ENCODE measurements at places on chromosomes 3 and 15.

- ATAC-seq = no peak
Observed at GRCh38 chr3:77354958-77355357, 315.1 kb downstream of the ROBO2 start.

DNA sequence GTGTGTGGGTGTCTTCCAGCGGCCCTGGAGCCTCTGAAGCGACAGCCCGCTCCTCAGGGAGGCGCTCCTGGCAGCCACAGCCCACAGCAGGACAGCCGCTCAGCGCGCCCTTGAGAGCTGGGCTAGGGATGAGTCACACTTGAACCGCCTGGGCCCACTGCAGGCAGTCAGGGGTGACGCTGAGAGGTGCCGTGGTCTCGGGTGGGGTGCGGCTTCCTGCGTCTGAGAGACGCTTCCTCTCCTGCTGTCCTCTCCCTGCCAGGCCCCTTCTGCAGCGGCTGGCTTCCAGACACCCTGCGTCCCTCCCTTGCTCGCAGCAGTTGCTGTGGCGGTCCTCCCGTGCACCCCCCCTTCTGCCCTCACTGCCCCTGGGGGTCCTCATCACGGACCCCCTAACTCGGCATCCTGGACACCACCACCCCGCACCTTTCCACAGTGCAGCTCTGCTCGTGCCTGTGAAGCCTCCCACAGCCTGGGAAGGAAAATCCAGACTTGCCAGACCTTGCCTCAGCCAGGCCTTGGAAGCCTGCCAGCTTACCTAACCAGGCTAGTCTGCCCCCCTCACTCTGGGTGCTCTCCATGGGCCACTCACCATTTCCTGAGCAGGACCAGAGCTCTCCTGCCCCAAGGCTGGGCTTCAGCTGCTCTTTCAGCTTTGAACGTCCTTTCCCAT, 1.1 kb upstream of the SPTBN5 start:
- ATAC-seq = peak; percentile 87

- no peak for ATAC-seq
Observed at GRCh38 chr3:129442486-129442885, 2.5 kb downstream of the IFT122 start.

- ATAC-seq = no peak
Observed at GRCh38 chr15:78808550-78808949, 2.7 kb downstream of the ADAMTS7 start.

- ATAC-seq = no peak
Observed at GRCh38 chr3:39323494-39323893, 6.0 kb upstream of the CCR8 start.

DNA sequence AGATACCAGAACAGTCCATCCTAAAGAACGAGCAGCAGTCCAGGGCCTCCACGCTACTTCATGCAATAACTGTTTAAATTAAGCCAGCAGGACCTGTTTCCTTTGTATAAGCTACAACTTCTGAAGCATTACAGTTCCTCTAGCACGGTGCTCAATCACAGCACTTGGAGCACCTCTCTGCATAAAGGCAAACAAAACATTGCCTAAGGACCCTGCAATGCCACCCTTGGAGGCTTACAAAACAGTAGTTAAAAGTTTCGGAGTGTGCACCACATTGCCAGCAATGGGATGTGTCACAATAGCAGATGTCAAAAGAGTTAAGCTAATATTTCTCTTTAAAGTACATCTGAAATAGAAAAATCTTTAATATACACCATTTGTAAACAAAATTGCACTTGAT, 2.6 kb upstream of the VPS39 start:
- no peak for ATAC-seq

- no peak for ATAC-seq
Observed at GRCh38 chr3:177930771-177931170, 605.5 kb upstream of the KCNMB2 start.

All from gastroesophageal sphincter (tissue), 4 donors.